ENCODE measurements at places on chromosomes 1 and 21. TPM values are rescaled to one million over a fixed set of nuclear protein-coding genes. Genes with fewer than 3 reads are reported as not detected.

The SHISAL2A gene
- polyA plus RNA-seq = 2.1 TPM

The MPZ gene
- polyA plus RNA-seq = 79.0 TPM

- no peak overlapping the region for H3K27ac ChIP-seq
- H3K27me3 ChIP-seq = no peaks in the 10 kb centered on the region
- peaks cover 11% of the 10 kb centered on the region for H3K4me1 ChIP-seq
- peaks cover 28% of the 10 kb centered on the region for H3K36me3 ChIP-seq
- DNase-seq = no peak
These were observed 108.8 kb downstream of the KIAA0319L start for GRCh38 chr1:35448344-35448801.

DNA sequence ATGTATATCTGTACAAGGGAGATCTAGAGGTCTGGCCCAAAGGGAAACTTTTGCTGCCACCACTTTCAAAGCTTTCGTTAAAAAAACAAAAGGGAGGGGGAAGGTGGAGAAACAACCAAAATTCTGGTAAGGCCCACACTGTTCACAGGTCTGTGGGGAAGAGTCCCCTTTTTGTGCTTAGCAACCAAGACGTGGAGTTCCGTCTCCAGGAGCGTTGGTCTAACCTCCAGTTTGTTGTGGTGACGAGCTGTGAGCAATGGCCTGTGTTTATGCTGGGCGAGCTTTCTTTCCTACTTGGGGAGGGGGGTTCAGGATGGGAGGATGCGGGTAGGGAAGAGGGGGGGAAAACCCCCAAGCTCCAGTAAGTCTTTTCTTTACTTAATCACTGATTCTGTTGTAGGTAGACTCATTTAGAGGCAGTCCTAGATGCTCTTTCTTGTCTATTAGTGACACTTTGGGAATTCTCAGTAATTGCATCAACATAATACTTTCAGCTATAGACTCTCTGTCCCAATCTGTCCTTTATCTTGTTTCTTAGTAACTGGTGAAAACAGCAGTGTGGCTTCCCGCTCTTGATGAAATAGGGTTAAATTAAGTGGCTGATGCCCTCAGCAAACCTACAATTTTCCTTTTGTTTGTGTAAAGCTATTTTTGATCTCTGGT lies 1.5 kb downstream of the HIPK1 start:
- H3K4me3 ChIP-seq = peak overlapping the region; percentile 84
- no peaks in the 10 kb centered on the region for H3K36me3 ChIP-seq
- H3K27me3 ChIP-seq = no peaks in the 10 kb centered on the region

DNA sequence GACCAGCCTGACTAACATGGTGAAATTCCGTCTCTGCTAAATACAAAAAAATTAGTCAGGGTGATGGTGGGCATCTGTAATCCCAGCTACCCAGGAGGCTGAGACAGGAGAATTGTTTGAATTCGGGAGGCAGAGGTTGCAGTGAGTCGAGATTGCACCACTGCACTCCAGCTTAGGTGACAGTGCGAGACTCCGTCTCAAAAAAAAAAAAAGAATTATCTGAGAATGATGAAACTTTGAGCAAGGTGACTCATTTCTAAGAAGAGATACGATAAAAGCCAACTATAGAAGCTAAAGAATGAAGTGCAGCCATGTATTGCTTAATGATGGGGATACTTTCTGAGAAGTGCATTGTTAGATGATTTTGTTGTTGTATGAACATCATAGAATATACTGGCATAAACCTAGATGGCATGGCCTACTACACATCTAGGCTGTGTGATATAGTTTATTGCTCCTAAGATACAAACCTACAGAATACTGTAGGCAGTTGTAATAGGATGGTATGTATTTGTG lies 64.7 kb downstream of the SNRPE start:
- H3K4me1 ChIP-seq = no peaks in the 10 kb centered on the region
- H3K27ac ChIP-seq = no peak overlapping the region
- H3K36me3 ChIP-seq = no peaks in the 10 kb centered on the region
- DNase-seq = no peak
- no peak overlapping the region for H3K4me3 ChIP-seq
- H3K27me3 ChIP-seq = no peaks in the 10 kb centered on the region

- H3K27me3 ChIP-seq = no peaks in the 10 kb centered on the region
- DNase-seq = no peak
- no peaks in the 10 kb centered on the region for H3K36me3 ChIP-seq
- H3K27ac ChIP-seq = no peak overlapping the region
These were observed 173.8 kb downstream of the ETS2 start for GRCh38 chr21:38979271-38980121.

DNA sequence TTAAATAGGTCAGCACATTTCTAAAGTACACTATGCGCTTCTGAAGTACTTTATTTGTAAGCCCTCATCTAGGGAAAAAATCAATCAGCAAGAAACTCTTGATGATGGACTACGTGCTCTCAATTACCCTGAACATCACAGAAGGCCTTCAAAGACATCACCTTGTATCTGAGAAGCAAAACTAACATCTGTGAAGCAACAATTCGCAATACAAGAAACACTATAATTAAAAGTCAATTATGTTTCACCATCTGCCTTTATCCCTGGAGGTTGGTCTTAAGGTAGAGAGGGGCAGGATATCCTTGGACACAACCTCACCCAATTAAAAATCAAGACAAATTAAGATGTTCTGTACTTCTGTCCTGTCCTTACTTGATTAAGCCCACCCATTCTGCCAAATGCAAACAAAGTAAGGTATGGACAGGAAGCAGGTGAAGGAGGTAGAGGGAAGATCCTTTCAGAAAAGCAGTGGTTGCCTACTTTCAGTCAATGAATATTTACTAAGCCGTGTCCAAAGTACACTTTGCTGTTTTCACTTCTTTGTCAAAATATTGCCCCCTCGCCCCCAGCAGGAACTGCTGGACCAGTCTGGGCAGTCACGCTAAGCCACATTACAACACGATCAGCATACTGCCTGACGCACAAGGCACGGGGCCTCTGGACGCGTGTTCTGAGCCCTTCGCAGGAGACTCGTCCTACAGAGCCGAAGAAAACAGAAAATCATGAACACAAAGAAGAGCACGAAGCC lies 887 bp downstream of the SLC19A2 start:
- H3K27ac ChIP-seq = peak overlapping the region; percentile 95
- no peaks in the 10 kb centered on the region for H3K36me3 ChIP-seq
- H3K4me1 ChIP-seq = peaks cover 4% of the 10 kb centered on the region
- no peak for DNase-seq
- H3K27me3 ChIP-seq = no peaks in the 10 kb centered on the region

GRCh38 chr1:18928985-18929384 lies 26.6 kb upstream of the ALDH4A1 start:
- H3K4me3 ChIP-seq = no peak overlapping the region
- H3K27me3 ChIP-seq = no peaks in the 10 kb centered on the region
- H3K27ac ChIP-seq = no peak overlapping the region
- DNase-seq = no peak

- H3K4me3 ChIP-seq = no peak overlapping the region
- DNase-seq = peak; percentile 81
- no peaks in the 10 kb centered on the region for H3K27me3 ChIP-seq
- no peak overlapping the region for H3K27ac ChIP-seq
- no peaks in the 10 kb centered on the region for H3K4me1 ChIP-seq
- no peaks in the 10 kb centered on the region for H3K36me3 ChIP-seq
These were observed 197.6 kb upstream of the TMPRSS15 start for GRCh38 chr21:18601146-18601545.
